ENCODE measurements at places on chromosomes 2 and 18. TPM values are rescaled to one million over a fixed set of nuclear protein-coding genes. Genes with fewer than 3 reads are reported as not detected.

WNT10A gene
- total RNA-seq, result 0.10 TPM

GPR155 gene
- total RNA-seq, result 0.36 TPM

DSG2 gene
- 57.5 TPM for total RNA-seq

FOXI3 gene
- not detected for total RNA-seq

PSMA8 gene
- total RNA-seq, result not detected

PLEK gene
- not detected for total RNA-seq

SMC6 gene
- 23.6 TPM for total RNA-seq

KCNJ13 gene
- total RNA-seq, result not detected

GALNT3 gene
- total RNA-seq, result not detected

MOGAT1 gene
- not detected for total RNA-seq

NEB gene
- total RNA-seq, result 0.20 TPM

PREB gene
- 58.3 TPM for total RNA-seq

NTSR2 gene
- not detected for total RNA-seq

NOSTRIN gene
- 3.1 TPM for total RNA-seq

SCYGR4 gene
- not detected for total RNA-seq

WDR54 gene
- total RNA-seq, result 86.7 TPM

C2orf42 gene
- 7.8 TPM for total RNA-seq

PLGLB1 gene
- total RNA-seq, result 0.48 TPM

TTR gene
- not detected for total RNA-seq

CYRIA gene
- 0.31 TPM for total RNA-seq

UGT1A5 gene
- total RNA-seq, result not detected

TPO gene
- total RNA-seq, result not detected

GAREM1 gene
- total RNA-seq, result 4.3 TPM

CROCC2 gene
- not detected for total RNA-seq

IL1B gene
- 0.15 TPM for total RNA-seq

TM4SF20 gene
- total RNA-seq, result 8.8 TPM

NFATC1 gene
- 6.2 TPM for total RNA-seq

ASAP2 gene
- total RNA-seq, result 45.5 TPM

THOC1 gene
- 17.2 TPM for total RNA-seq

SPAST gene
- 14.3 TPM for total RNA-seq

RNF125 gene
- total RNA-seq, result 0.20 TPM

SH3RF3 gene
- 0.61 TPM for total RNA-seq

ZNF804A gene
- not detected for total RNA-seq

SEMA4F gene
- total RNA-seq, result 12.0 TPM

CREG2 gene
- total RNA-seq, result 9.8 TPM
